Aorta (tissue), 5 donors: ENCODE measurements at places on chromosomes 3 and 15. TPM values are rescaled to one million over a fixed set of nuclear protein-coding genes. Genes with fewer than 3 reads are reported as not detected.

The SOX2 gene
- polyA plus RNA-seq, result not detected

The MYNN gene
- polyA plus RNA-seq, result 10.6 TPM

The VIPR1 gene
- 11.5 TPM for polyA plus RNA-seq

The LNP1 gene
- 12.8 TPM for polyA plus RNA-seq

The IGSF11 gene
- not detected for polyA plus RNA-seq

The ADCY5 gene
- 6.6 TPM for polyA plus RNA-seq

The GPR160 gene
- 12.9 TPM for polyA plus RNA-seq

The TM4SF18 gene
- polyA plus RNA-seq, result 1.6 TPM

The ATG3 gene
- polyA plus RNA-seq, result 44.9 TPM

The TFG gene
- polyA plus RNA-seq, result 52.3 TPM

The CIAO2A gene
- 24.1 TPM for polyA plus RNA-seq

The FOXB1 gene
- not detected for polyA plus RNA-seq

- H3K36me3 ChIP-seq, result no peaks in the 10 kb centered on the region
- H3K27ac ChIP-seq, result no peak overlapping the region
- no peak overlapping the region for H3K4me3 ChIP-seq
- DNase-seq, result no peak
- H3K27me3 ChIP-seq, result no peaks in the 10 kb centered on the region
- no peaks in the 10 kb centered on the region for H3K4me1 ChIP-seq
These were observed 36.4 kb downstream of the SLC12A1 start for GRCh38 chr15:48242535-48242934.

- H3K27me3 ChIP-seq, result no peaks in the 10 kb centered on the region
- H3K4me1 ChIP-seq, result no peaks in the 10 kb centered on the region
- DNase-seq, result no peak
- H3K27ac ChIP-seq, result no peak overlapping the region
- H3K36me3 ChIP-seq, result peaks cover 2% of the 10 kb centered on the region
- H3K4me3 ChIP-seq, result no peak overlapping the region
These were observed 47.5 kb upstream of the PPIB start for GRCh38 chr15:64210371-64210770.

GRCh38 chr3:45994419-45995235 lies 997 bp downstream of the FYCO1 start:
- H3K27ac ChIP-seq, result peak overlapping the region; percentile 80
- H3K4me1 ChIP-seq, result peaks cover 3% of the 10 kb centered on the region
- DNase-seq, result peak; percentile 58
- H3K27me3 ChIP-seq, result no peaks in the 10 kb centered on the region
- H3K36me3 ChIP-seq, result no peaks in the 10 kb centered on the region

DNA sequence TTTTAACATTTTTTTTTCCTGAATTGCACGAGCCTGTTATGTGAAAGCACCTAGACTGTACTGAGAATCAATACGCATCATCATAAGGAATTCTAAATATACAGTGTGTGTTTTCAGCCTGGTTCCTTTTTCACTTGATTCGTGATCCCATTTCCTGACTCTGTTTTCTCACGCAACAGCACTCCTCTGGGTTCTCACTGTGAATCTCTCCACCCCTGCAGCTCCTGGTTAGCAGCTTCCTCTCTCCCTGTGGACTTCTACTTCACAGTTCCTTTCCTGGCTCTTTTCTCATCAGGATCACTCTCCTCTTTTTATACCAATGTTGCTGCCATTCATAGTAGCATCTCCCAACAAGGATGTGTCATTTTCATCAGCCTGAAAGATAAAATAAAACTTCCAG lies 297.2 kb downstream of the CADM2 start:
- no peak overlapping the region for H3K27ac ChIP-seq
- no peaks in the 10 kb centered on the region for H3K4me1 ChIP-seq
- DNase-seq, result no peak
- no peak overlapping the region for H3K4me3 ChIP-seq

DNA sequence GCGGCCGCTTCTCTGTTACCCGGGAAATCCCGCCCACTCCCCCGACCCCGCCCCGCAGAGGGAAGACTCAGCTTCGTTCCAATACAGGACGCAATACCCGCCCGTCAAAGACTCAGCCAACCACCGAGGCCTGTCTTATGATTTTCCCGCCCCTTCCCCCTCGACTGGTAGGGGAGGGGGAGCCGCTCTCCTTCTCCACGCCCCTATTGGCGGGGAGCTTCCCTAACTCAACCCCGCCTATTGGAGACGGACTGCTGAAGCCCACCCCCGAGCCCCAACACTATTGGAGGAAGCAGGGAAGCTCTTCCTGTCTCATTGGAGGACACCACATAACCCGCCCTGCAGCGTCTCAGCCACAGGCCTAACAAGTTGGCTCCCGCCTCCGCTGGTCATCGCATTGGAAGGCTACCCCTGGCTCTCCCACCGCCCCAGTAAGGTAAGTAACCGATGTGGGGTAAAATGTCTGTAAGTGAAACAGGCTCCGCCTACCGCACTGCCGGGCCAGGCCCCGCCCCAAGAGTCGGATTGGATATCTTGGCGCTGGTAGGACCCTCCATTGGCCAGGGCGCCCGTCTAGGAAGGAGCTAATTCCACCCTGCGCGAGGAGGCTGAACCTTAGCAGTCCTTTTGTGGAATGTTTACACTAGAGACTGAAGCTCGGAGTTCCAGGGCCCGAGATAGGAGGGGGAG lies at the start of gene SIN3A:
Gene SIN3A, minus strand, starts transcription at position 17 of the 690 bp plus-strand sequence. CDS start 21,315 bp downstream, outside the sequence.
- peak within 1 kb of the TSS; percentile 69 for H3K4me3 ChIP-seq
- H3K27me3 ChIP-seq, result no peaks in the 10 kb centered on the region
- DNase-seq, result peak; percentile 100

- DNase-seq, result no peak
- no peaks in the 10 kb centered on the region for H3K27me3 ChIP-seq
- no peak overlapping the region for H3K27ac ChIP-seq
- no peaks in the 10 kb centered on the region for H3K36me3 ChIP-seq
These were observed 221.5 kb upstream of the TOPAZ1 start for GRCh38 chr3:44020143-44020542.

- no peak overlapping the region for H3K4me3 ChIP-seq
- no peaks in the 10 kb centered on the region for H3K27me3 ChIP-seq
- H3K36me3 ChIP-seq, result no peaks in the 10 kb centered on the region
These were observed 11.3 kb downstream of the CORO2B start for GRCh38 chr15:68589783-68590710.

DNA sequence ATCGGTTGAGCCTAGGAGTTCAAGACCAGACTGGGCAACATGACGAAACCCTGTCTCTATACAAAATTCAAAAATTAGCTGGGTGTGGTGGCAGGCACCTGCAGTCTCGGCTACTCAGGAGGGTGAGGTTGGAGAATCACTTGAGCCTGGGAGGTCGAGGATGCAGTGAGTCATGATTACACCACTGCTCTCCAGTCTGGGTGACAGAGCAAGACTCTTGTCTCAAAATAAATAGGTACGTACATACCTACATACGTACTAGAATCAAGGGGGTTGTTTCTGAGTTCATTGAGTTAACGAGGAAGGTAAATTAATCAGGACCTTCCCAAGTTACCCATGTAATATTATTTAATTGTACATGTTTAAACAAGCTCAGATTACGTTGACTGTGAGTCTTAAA lies 97.5 kb downstream of the CHL1 start:
- H3K27me3 ChIP-seq, result no peaks in the 10 kb centered on the region
- H3K27ac ChIP-seq, result no peak overlapping the region
- H3K36me3 ChIP-seq, result no peaks in the 10 kb centered on the region
- H3K4me1 ChIP-seq, result no peaks in the 10 kb centered on the region
- DNase-seq, result no peak
- H3K4me3 ChIP-seq, result no peak overlapping the region

GRCh38 chr15:22961762-22962161 lies 18.4 kb downstream of the CYFIP1 start:
- peak; percentile 50 for DNase-seq
- peak overlapping the region; percentile 62 for H3K27ac ChIP-seq
- no peaks in the 10 kb centered on the region for H3K27me3 ChIP-seq
- peaks cover 4% of the 10 kb centered on the region for H3K4me1 ChIP-seq
- H3K36me3 ChIP-seq, result no peaks in the 10 kb centered on the region
- no peak overlapping the region for H3K4me3 ChIP-seq

- H3K4me1 ChIP-seq, result no peaks in the 10 kb centered on the region
- no peaks in the 10 kb centered on the region for H3K27me3 ChIP-seq
- no peaks in the 10 kb centered on the region for H3K36me3 ChIP-seq
- no peak for DNase-seq
- H3K27ac ChIP-seq, result no peak overlapping the region
These were observed 14.4 kb upstream of the CDC25A start for GRCh38 chr3:48202632-48203031.

- no peaks in the 10 kb centered on the region for H3K27me3 ChIP-seq
- H3K4me3 ChIP-seq, result no peak overlapping the region
- H3K27ac ChIP-seq, result no peak overlapping the region
These were observed 603.6 kb downstream of the PLOD2 start for GRCh38 chr3:145557405-145557804.

GRCh38 chr3:30972449-30972848 lies 78.0 kb upstream of the GADL1 start:
- no peaks in the 10 kb centered on the region for H3K36me3 ChIP-seq
- H3K4me3 ChIP-seq, result no peak overlapping the region
- no peak overlapping the region for H3K27ac ChIP-seq
- no peaks in the 10 kb centered on the region for H3K27me3 ChIP-seq
- no peaks in the 10 kb centered on the region for H3K4me1 ChIP-seq

GRCh38 chr15:74788683-74789151 lies 6.8 kb downstream of the CSK start:
- peaks cover 5% of the 10 kb centered on the region for H3K4me1 ChIP-seq
- no peaks in the 10 kb centered on the region for H3K36me3 ChIP-seq
- no peak overlapping the region for H3K27ac ChIP-seq
- H3K27me3 ChIP-seq, result no peaks in the 10 kb centered on the region
- no peak overlapping the region for H3K4me3 ChIP-seq
- DNase-seq, result no peak

- H3K4me1 ChIP-seq, result no peaks in the 10 kb centered on the region
- H3K27me3 ChIP-seq, result no peaks in the 10 kb centered on the region
- no peak for DNase-seq
- H3K4me3 ChIP-seq, result no peak overlapping the region
- no peaks in the 10 kb centered on the region for H3K36me3 ChIP-seq
These were observed 45.1 kb downstream of the NR1I2 start for GRCh38 chr3:119826711-119827608.

DNA sequence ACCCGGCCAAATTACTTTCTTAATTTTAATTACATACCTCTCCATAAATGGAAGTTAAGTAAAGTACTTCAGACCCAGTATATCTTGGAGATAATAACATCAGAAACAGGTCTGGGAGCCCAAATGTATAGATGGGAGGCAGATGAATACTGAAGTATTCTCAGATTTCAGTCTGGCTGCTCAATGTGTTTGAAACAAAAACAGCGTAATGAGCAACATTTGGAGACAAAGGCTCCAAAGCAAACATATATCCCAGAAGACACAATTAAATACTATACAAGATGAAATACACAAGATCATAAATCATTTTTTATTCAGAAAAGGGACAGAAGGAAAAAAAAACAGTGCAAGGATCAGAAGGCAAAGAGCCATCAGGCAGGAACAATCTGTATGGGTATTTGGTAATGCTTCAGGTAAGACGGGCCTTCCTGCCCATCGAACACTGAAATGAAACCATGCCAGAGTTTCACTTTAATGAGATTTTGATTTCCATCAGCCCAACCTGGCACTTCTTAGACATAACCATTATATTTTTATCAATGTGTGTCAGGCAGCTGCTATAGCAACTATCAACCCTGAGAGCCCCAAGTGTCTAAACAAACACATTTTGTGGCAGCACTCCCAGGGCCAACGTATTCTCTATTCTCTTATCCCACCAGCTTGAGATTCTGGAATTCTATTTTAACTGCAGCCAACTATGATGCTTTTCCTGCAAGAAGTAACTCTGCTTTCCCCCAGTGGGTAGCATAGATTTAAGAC lies 210.8 kb downstream of the STT3B start:
- no peaks in the 10 kb centered on the region for H3K27me3 ChIP-seq
- H3K36me3 ChIP-seq, result no peaks in the 10 kb centered on the region
- H3K27ac ChIP-seq, result no peak overlapping the region
- no peak for DNase-seq
- H3K4me3 ChIP-seq, result no peak overlapping the region
- H3K4me1 ChIP-seq, result no peaks in the 10 kb centered on the region

GRCh38 chr3:10416730-10417300 lies 88.6 kb downstream of the ATP2B2 start:
- H3K27me3 ChIP-seq, result no peaks in the 10 kb centered on the region
- no peak overlapping the region for H3K4me3 ChIP-seq
- no peaks in the 10 kb centered on the region for H3K4me1 ChIP-seq
- no peak for DNase-seq
- H3K27ac ChIP-seq, result no peak overlapping the region

GRCh38 chr15:91593067-91593466 lies 260.4 kb upstream of the SLCO3A1 start:
- DNase-seq, result no peak
- no peak overlapping the region for H3K4me3 ChIP-seq
- H3K36me3 ChIP-seq, result no peaks in the 10 kb centered on the region
- no peaks in the 10 kb centered on the region for H3K4me1 ChIP-seq

DNA sequence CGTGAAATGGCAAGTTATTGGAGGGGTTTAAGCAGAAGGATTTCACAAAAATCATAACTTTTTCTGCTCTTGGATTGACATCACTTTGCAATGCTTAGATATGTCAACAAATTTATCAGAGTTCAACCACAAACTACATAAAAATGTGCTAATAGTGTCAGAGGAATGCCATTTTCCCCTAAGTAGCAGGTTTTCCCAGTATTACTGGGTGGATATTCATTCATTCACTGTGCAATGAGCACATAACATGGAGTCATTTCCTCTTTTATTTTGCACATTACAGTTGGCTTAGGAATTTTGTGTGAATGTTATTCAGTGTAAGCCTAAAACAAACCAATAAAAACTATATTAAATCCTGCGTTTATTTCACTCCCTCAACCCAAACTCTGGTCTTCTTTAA lies 537.3 kb upstream of the MCTP2 start:
- H3K27me3 ChIP-seq, result no peaks in the 10 kb centered on the region
- no peaks in the 10 kb centered on the region for H3K36me3 ChIP-seq
- no peaks in the 10 kb centered on the region for H3K4me1 ChIP-seq
- H3K4me3 ChIP-seq, result no peak overlapping the region
- H3K27ac ChIP-seq, result no peak overlapping the region

- H3K4me3 ChIP-seq, result no peak overlapping the region
- peak overlapping the region; percentile 36 for H3K27ac ChIP-seq
- H3K36me3 ChIP-seq, result no peaks in the 10 kb centered on the region
- peak; percentile 58 for DNase-seq
- H3K4me1 ChIP-seq, result peaks cover 26% of the 10 kb centered on the region
- H3K27me3 ChIP-seq, result no peaks in the 10 kb centered on the region
These were observed 3.6 kb downstream of the STIMATE start for GRCh38 chr3:52893723-52894122.
